ENCODE measurements at places on chromosomes 13 and 19.

DNA sequence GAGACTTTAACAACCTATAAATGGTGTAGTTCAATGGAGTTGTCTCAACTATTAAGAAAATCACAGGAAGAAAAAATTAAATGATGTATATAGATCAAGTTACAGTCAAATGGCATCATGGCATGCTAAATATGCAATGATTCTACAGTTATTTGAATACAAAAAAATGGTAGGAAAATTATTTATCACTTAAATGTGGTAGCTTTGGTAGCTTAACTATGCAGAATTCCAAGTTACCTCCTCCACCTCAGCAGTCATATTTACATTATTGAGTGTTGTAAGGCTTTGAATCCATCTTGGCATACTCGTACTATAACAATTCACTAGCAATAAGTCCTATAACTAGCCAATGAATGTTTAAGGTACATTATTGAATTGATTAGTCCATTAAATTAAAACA lies 36.8 kb downstream of the CAB39L start:
- DNase-seq, result no peak

GRCh38 chr19:1768248-1768647 lies 14.9 kb downstream of the ONECUT3 start:
- no peak for DNase-seq

GRCh38 chr19:3357271-3357991 lies 9.0 kb upstream of the NFIC start:
- no peak for DNase-seq

GRCh38 chr13:108034909-108035410 lies 180.4 kb downstream of the LIG4 start:
- DNase-seq, result no peak

GRCh38 chr13:33776239-33776881 lies 41.6 kb upstream of the RFC3 start:
- no peak for DNase-seq

DNA sequence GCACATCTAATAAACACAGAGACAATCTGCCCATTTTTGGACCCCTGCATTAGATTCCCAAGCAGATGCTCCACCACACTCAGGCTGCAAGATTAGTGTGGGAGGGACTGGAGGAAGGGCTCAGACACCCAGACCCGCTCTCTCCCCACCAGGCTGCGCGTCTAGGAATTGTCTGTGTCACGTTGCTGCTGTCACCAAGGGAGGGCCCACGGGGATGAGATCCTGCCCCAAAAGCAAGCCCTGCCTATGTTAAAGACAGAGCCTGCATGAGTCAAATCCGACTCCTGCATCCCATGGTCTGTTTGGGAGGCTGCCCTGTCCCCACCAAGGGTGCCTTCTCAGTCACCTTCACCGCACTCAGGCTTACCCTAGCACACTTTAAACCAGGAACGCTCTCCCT lies 114.4 kb upstream of the ZNF507 start:
- DNase-seq, result no peak
